ENCODE measurements at places on chromosomes 3 and 15. TPM values are rescaled to one million over a fixed set of nuclear protein-coding genes. Genes with fewer than 3 reads are reported as not detected.

The SLC15A2 gene
- 0.11 TPM for polyA plus RNA-seq

The ATG3 gene
- 51.4 TPM for polyA plus RNA-seq

- no peak for DNase-seq
These were observed 77.0 kb upstream of the ALDH1A3 start for GRCh38 chr15:100802421-100803170.

DNA sequence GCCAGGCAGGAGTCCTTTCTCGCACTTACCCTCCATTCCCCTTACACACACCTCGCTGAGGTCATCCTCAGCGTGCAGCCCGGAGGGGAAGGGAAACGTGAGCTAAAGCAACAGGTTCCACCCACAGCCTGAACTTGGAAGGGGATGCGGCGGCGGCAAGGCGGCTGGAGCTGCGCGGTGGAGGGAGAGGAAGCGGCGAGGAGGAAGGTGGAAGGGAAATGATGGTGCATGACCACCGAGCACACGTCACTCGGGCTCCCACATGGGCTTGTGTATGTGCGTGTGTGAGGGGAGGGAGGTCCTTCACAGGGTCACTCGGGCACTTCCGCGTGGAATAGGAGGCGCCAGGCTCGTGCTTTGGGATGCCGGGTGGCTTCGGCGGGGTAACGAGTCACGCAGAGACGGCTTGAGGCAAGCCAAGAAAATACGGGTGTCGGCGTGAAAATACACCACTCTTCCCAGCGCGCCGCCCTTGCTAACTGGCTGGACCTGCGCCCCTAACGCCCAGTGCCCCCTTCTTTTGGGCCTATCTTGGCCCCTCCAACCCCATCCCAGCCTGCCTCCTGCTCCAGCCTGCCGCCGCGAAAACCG is 225.5 kb upstream of the IL12A start:
- DNase-seq, result no peak

- no peak for DNase-seq
These were observed 686.2 kb upstream of the NR2F2 start for GRCh38 chr15:95644100-95644875.

The EXD1 gene
- not detected for polyA plus RNA-seq

The ASB14 gene
- not detected for polyA plus RNA-seq

DNA sequence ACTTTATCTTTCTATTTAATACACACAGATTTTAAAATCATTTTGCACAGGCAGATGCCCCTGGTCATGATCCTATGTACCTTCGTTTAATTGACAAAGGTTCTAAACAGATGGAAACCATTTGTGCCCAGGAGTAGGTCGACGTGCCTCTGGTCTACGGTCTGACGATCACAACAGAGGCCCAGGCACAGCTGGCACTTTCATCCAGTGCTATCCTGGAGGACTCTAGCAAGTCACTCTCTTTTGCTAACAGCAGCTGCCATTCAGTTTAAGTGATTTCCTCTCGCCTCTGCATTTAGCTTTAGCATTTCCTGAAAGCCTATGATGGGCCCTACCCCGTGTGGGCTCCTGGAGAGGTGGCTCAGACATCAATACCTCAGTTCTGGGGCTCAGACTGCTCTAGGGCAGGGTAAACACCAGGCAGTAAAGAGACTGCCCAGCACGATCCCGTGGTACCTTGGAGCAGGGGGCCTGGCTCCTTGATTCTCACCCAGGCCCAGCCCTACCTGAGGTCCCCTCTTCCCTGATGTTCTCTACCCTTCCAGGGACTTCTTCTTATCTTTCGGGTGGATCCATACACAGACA is 83.2 kb upstream of the SNRPA1 start:
- no peak for DNase-seq

DNA sequence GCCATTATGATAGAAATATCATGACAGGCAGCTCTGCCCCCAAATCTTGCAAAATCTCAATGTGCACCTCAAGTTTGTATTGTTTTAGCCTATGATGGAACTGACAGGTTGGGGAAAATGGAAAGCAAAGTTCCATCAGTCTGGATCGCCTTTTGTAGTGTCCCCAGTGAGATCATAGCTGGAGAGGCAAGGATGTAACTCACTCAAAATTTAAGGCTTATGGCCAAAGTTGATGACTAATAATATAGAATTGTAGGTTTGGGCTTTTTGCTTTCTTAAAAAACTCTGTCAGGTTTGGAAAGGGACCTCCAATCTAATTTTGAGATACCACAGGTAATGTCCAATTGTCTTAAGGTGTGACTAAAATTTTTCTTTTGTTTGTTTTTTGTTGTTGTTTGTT is 1.4 kb upstream of the ACP3 start:
- DNase-seq, result no peak

GRCh38 chr3:32508711-32509110 is 6.1 kb upstream of the CMTM6 start:
- DNase-seq, result no peak

DNA sequence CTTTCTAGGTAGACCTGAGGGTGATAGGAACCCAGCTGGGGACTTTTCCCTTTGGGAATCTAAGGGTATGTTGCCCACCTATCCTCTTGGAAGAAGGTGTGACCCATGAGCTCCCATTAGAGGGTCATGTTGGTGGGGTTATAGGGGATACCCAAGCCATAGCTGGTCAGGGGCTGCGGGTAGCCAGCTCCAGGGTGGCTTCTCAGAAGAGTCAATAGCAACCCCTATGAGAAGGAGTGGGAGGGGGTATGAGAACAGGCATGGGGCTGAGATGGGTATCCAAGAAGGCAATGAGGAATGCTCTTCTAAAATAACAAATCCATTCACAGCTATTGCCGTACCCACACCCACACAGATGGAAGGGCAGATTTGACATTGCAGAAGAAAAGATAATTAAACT is 217.8 kb downstream of the UACA start:
- DNase-seq, result no peak

DNA sequence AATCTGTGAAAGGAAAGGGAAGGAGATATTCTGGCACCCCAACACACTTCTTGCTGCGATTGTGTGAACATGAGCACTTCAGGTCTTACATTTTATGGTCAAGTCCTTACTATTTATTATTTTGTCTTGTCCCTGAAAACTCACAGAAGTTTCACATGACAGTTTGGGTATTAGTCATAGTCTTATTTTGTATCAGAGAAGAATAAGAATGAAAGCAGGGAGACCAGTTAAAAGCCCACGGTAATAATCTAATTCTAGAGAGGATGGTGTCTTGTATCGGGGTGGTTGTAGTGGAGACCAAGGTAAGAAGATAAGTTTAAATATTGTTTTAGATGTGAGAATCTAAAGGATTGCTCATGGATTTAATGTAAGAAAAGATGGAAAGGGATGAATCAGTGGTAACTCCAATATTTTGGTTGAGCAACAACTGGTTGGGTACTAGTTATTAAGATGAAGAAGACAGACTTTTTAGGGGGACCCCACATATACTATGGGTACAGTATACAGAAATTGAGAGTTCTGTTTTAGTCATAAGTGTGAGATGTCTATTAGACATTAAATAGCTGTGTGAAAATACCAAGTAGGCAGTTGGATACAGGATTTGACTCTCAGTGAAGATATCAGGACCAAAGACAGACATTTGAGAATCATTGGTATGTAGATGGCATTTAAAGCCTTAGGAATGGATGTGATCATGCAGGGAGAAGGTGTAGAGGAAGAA is 227.6 kb downstream of the MFSD1 start:
- DNase-seq, result no peak

The CASR gene
- polyA plus RNA-seq, result not detected

The GPR149 gene
- not detected for polyA plus RNA-seq

The KBTBD13 gene
- polyA plus RNA-seq, result not detected

DNA sequence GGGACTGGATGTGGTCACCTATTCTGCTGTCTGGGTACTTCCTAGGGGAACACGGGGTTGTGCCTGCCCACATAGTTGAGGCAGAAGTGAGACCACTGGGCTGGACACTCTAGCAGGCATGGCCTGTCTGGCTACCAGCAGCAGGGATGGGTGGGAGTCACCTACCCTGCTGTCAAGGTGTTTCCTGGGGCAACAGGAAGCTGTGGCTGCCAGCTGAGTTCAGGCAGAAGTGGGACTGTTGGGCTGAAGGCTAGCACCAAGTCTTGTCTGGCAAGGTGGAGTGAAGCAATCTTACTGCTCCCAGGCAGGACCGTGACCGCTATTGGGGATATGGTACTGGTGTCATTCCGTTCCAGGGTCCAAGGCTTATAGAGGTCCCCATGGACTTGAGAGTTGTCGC is 20.3 kb upstream of the ZDHHC23 start:
- no peak for DNase-seq

The PLCL2 gene
- 1.9 TPM for polyA plus RNA-seq

The GPR15 gene
- polyA plus RNA-seq, result not detected

- no peak for DNase-seq
These were observed 269.2 kb upstream of the CTNNB1 start for GRCh38 chr3:40930131-40930538.

GRCh38 chr3:2354702-2355101 is 256.0 kb downstream of the CNTN4 start:
- no peak for DNase-seq

DNA sequence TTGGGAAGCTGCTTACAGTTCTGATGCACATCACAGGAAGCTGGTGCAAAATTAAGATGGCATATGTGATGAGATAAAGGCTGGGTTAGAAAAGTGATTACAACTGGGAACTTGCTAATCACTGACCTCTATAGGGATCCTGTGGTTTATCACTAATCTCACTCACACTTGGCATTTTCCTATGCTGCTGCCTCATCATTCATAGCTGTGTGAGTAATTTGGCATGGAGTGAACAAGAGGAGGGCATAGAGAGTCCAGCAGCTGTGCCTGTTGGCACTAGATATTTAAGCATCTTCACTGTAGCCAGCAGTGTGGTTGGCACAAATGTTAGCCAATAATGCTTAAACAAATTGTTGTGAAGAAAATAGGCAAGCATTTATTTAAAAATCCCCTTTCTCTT is 217.7 kb upstream of the CGNL1 start:
- no peak for DNase-seq

DNA sequence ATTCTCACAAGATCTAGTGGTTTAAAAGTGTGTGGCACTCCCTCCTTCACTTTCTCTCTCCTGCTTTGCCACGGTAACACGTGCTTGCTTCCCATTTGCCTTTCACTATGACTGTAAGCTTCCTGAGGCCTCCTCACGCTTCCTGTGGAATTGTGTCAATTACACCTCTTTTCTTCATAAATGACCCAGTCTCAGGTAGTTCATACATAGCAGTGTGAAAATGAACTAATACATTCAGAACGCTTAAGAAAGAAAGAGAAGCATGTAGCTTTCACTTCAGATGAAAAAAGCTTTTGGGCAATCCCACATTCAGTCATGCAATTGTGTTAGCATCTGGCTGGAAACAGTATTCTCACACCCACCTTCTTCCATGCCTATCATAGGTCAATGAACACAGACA is 24.4 kb downstream of the P3H2 start:
- no peak for DNase-seq

The CLDN1 gene
- polyA plus RNA-seq, result 1.7 TPM

- no peak for DNase-seq
These were observed 22.0 kb upstream of the MUC20 start for GRCh38 chr3:195698647-195699387.
